COR-L47 (cell line): ENCODE measurements at places on chromosomes 13 and 19.

- DNase-seq = no peak
Measured at GRCh38 chr13:114249077-114249476, 14.4 kb downstream of the CDC16 start.

- no peak for DNase-seq
Measured at GRCh38 chr13:33310245-33311038, 24.9 kb upstream of the STARD13 start.

DNA sequence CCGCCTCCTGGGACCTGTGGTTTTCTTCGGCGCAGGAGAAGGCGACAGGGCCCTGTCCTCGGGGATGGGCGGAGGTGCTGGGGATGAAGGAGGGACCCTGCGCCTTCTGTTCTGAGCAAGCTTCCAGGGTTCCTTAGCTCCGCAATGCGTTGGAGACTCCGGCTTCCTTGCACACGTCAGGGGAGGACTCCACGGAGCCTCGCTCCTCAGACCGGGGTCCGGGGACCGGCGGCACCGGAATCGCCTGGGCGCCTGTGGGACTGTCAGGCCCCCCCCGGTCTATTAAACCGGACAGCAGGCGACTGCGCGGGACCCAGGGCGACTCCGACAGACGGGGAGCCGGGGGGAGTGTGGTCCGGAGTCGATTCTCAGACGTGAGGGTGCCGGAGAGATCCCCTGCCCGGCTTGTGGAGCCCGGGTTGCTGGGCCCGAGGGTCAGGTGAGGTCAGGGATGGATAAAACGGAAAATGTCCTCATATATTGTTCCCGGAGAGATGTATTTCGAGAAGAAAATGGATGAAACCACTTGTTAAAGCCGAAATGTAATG, 227.4 kb downstream of the TEX29 start:
- DNase-seq = no peak

DNA sequence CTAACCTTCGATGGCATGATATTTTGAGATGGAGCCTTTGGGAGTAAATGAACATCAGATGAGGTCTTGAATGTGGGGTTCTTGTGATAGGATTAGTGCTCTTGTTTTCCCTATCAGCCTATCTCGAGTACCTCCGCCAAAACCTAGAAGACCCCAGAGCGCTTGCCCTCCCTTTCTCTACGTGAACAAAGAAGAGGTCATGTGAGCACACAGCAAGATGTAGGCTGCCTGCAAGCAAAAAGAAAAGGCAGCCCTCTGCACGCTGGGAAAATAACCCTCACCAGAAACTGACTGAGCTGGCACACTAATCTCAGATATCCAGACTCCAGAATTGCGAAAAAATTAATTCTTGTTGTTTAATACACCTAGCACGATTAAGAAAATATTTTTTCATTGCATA, 799.8 kb upstream of the SLC10A2 start:
- DNase-seq = no peak

- no peak for DNase-seq
Measured at GRCh38 chr19:33622505-33622808, 704 bp downstream of the CHST8 start.

DNA sequence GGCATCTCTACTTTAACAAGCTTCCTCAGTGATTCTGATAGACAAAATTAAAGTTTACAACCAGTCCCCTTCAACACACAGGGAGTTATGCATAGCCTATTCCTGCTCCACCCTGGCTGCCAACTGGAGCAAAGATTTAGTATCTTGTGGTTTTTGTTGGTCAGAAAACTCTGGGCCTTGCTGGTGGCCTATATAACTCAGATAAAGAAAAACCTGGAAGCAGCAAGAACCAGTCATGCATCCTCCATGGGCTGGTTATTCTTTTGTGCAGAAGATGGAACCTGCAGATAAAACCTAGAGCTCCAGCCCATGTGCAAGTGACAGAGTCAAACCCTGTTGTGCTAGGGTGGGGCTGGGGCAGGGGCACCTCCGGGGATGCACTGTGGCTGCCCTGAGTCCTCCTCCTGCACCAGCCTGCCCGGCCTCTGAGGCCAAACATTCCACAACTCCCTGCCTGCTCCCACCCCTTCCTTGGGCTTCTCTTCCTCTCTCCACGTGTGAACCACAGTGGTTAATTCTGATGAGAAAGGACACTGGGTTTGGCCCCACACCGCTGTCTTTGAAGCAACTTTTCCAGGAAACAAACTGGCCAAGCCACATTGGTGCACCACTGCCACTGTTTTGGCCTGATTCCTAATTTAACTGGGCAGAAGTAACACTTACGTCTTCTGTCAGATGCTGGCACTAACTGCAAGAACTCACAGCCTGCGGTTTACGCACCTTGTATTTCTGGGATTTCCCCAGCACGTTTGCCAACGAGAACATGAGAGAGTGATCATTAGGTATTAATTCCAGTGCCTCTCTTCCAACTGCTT, 23.3 kb upstream of the GGACT start:
- no peak for DNase-seq

DNA sequence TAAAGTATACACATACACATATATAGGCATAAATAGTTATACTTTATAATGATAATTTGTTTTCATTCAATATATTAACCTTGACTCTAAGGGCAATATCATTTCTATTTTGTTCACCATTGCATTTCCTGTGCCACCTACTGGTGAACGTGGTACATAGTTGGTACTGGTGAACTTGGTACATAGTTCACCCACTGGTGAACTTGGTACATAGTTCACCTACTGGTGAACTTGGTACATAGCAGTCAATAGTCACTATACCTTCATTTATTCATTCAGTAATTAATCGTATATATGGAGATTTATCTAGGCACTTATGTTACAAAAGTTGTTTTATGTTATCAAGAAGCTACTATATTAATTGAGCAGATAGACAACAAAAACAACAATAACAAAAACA, 172.6 kb upstream of the ATXN8OS start:
- no peak for DNase-seq

- DNase-seq = no peak
Measured at GRCh38 chr13:30409886-30410704, 12.2 kb upstream of the UBE2L5 start.
